Hippocampal formation (tissue), 2 donors: ENCODE measurements at places on chromosomes 16 and 17.

GRCh38 chr17:40458851-40459482, 15.7 kb downstream of the IGFBP4 start:
- DNase-seq = no peak

GRCh38 chr17:7109461-7110322, 4.9 kb downstream of the ASGR2 start:
- DNase-seq = no peak

- no peak for DNase-seq
These were observed 604.5 kb downstream of the WWOX start for GRCh38 chr16:78703936-78704335.

DNA sequence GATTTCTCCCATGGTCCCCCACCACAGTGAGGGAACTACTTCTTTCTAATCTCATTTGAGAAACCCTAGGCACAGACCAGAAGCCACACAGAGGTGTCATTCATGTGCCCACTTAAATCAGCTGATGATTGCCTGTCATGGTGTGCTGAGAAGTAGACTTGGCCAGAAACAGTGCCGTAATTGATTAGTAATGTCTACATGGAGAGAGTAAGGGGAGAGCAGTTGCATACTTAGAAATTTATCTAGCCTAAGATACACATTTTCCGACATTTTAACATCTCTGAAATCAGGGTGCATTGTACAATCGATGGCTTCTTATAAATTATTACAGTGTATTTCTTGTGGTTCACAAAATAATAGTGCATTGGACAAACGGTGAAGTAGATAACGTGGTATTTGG, 271.8 kb downstream of the IRF8 start:
- DNase-seq = no peak

GRCh38 chr16:31427441-31428278, 500 bp downstream of the COX6A2 start:
- DNase-seq = no peak

GRCh38 chr16:9401173-9401572, 309.7 kb downstream of the HAPSTR1 start:
- DNase-seq = no peak
